ENCODE measurements at places on chromosomes 3 and 15. TPM values are rescaled to one million over a fixed set of nuclear protein-coding genes. Genes with fewer than 3 reads are reported as not detected.
A peak's percentile ranks its signal among the peaks of the same experiment; 100 is the strongest.

GRCh38 chr3:86731501-86731901 lies 259.4 kb downstream of the VGLL3 start:
- DNase-seq, result no peak

- DNase-seq, result no peak
These were observed 3.3 kb upstream of the STT3B start for GRCh38 chr3:31529421-31529820.

GRCh38 chr15:66290007-66290406 lies 3.4 kb upstream of the DIS3L start:
- no peak for DNase-seq

DNA sequence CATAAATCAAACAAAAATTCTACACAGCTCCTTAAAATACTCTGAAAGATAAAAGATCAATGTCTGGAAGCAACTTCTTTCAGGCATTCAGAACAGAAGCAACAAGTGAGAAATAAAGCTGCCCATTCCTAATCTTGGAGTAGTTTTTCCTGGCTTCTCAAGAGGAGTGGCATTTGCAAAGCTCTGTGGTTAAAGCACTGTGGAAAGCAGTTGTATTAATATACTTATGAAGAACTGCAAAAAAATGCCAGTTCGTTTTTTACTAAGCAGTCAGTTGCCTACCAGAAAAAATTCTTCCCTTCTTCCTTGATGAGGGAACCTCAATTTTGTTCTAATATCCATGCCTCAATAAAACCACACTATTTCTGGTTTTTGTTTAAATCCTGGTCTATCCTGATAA lies 197.8 kb downstream of the TNIK start:
- no peak for DNase-seq

- no peak for DNase-seq
These were observed 495.0 kb downstream of the NLGN1 start for GRCh38 chr3:173892547-173892946.

HAPLN3 gene
- total RNA-seq, result 83.2 TPM

SLC28A1 gene
- total RNA-seq, result not detected

DNA sequence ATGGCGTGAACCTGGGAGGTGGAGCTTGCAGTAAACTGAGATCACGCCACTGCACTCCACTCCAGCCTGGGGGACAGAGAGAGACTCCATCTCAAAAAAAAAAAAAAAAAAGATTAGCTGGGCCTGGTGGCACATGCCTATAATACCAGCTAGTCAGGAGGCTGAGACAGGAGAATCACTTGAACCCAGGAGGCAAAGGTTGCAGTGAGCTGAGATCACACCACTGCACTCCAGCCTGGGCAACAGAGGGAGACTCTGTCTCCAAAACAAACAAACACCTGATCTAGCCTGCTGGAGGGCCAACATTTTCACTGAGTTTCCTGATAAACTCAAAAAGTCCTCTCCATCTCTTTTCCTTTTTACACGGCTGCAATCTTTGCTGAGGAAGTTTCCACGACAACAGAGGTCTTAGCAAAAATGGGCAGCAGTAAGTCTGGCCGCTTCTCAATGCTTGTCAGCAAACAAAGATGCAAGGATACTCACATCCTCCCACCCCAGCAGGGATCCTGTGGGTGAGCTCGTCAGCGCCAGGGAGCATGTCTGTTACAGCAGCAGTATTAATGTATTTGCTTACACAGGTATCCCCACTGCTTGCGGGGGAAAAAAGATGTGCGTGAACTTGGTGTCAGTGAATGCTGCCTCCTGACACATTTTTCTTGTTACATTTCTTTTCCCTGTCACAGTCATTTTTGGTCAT lies 21.0 kb upstream of the CCDC174 start:
- DNase-seq, result no peak

CHRNB4 gene
- not detected for total RNA-seq

DNA sequence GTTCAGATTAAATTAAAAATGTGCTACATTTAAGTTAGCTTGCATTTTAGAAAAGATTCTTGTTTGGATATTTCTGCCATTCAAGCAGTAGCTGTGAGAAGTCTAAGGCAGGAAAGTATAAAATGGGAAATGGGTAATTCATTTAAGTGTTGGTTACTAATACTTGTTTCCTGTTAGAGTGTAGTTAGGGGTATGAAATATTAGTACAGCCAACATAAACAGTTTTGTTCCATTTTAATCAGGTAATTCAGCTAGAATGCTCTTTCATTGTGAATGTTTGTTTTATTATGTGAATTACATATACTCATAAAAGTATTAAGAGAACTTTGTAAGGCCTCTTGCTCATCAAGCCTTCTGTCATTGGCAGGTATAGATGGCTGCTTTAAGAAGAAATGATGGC lies 19.9 kb downstream of the TATDN2 start:
- no peak for DNase-seq

GRCh38 chr15:77821188-77821958 lies 188.7 kb upstream of the LINGO1 start:
- peak; percentile 56 for DNase-seq

C3orf22 gene
- total RNA-seq, result not detected

DNA sequence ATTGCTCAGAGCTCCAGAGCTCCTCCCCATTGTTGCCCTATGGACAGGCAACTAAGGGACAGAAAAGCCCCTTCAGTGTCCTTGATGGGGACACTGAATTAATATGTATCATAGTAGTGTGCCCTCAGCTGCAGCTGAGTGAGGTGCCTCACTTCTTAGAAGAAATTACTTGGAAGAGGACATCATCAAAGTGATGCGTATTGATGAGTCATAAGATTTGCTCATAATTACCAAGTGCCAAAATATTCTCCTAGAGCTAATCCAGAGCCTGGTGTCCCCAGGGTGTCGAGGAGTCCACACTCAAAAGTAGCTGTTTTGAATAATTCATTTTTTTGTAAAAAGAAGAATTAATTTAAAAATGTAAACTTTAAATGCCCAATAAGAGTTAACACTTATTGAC lies 200.7 kb upstream of the SEMA6D start:
- no peak for DNase-seq

ANKRD63 gene
- total RNA-seq, result not detected

DOCK3 gene
- total RNA-seq, result 1.9 TPM

- DNase-seq, result no peak
These were observed 5.2 kb downstream of the C3orf20 start for GRCh38 chr3:14680115-14680514.

MUC20 gene
- 0.26 TPM for total RNA-seq

SCN11A gene
- 0.12 TPM for total RNA-seq

CHRFAM7A gene
- 0.04 TPM for total RNA-seq

- no peak for DNase-seq
These were observed 411.0 kb upstream of the NR2F2 start for GRCh38 chr15:95919460-95919859.

NAALADL2 gene
- not detected for total RNA-seq

- no peak for DNase-seq
These were observed 525.9 kb upstream of the KCNMB2 start for GRCh38 chr3:178010306-178010705.

SH2D7 gene
- total RNA-seq, result not detected

- no peak for DNase-seq
These were observed 63.8 kb upstream of the ANKRD34C start for GRCh38 chr15:79218588-79219200.

GOLGA8F gene
- total RNA-seq, result not detected

DNA sequence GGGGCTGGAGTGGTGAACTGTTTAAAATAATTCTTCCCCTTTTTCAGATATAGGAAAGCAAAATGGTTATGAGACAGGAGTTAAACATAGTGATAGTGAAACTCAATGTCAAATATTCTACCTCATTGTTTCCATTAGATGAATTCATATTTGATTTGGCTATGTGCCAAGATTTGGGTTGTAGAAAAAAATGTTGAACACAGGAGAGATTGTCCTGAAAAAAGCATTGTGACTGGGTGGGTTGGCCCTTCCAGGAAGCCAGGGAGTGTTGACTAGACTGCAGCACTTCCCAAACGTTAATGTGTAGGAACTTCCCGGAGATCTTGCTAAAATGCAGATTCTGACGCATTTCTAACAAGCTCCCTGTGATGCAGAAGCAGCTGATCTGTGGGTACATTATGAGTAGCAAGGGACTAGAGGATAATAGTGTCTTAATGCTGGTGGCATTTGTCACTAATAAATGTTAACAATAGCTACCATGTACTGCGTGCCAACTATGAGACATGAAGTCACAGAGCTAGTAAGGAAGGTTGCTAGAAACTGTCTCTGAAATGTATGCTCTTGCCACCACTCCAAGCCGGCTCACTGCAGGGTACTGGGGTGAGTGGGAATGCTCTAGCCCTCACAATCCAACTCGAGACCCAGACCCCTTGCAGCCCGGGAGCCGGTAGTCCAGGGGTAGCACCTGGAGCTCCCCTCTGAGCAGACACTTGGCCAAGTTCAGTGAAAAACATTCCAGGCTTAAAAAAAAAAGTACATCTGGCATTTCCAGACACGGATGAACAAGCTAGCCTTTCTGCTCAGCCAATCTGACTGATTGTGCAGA lies 120.6 kb downstream of the CD47 start:
- DNase-seq, result no peak

GRCh38 chr15:77532846-77533245 lies 99.9 kb downstream of the LINGO1 start:
- no peak for DNase-seq

GRCh38 chr15:77839970-77840905 lies 207.5 kb upstream of the LINGO1 start:
- DNase-seq, result no peak

- DNase-seq, result no peak
These were observed 75.3 kb downstream of the TGFBR2 start for GRCh38 chr3:30681649-30682211.

- DNase-seq, result no peak
These were observed 16.2 kb downstream of the ZBTB11 start for GRCh38 chr3:101660714-101661113.

GRCh38 chr3:58052373-58053273 lies 44.4 kb downstream of the FLNB start:
- DNase-seq, result peak; percentile 15

TNFAIP8L3 gene
- 0.60 TPM for total RNA-seq

C2CD4B gene
- not detected for total RNA-seq

DNA sequence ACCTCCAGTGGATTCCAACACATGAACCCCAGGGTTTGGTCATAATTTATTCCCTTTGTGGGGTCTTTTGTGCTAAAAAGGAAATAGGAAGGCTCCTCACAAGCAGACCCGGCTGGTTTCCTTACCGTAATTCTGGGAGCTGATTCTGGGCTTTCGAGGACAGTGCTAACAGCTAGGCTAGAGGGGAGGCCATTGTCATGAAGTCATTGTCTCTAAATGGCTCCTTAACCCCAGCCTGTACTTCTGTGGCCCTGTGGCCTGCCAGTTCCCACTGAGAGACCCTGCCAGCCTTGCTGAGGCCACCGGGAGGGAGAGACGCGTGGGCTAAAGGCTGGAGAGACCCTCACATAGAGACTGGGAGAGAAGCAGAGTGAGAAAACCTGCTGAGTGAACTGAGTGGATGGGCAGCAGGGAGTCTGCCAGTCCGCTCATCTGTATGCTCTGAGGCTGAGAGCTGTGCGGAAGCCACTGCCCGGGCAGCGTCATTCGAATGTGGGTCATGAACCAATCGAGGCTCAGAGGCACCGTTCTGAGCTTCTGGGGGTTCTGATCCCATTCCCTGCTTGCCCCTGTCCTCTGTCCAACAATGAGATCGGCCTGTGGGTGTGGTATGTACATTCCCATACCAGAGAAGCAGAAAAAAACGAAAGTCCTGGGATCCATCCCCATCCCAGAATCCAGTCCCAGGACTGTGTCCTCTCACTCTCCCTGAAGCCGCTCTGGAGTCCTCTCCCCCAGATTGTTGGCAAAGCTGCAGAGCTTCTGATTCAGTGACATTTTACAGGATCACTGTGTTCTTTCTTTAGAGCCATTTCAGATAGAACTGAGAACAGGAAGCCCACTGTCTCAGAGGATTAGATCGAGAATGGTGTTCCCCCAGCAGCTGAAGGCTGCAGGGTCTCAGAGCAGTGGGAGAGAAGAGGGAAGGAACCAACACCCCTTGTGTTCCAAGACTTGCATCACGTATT lies 21.3 kb upstream of the DGKG start:
- no peak for DNase-seq

GRCh38 chr15:69120732-69121131 lies 39.7 kb upstream of the GLCE start:
- no peak for DNase-seq

RASGRF1 gene
- not detected for total RNA-seq

IMPG2 gene
- total RNA-seq, result 0.12 TPM

TP63 gene
- not detected for total RNA-seq

ZNF385D gene
- not detected for total RNA-seq

CALML4 gene
- total RNA-seq, result 5.4 TPM

DNA sequence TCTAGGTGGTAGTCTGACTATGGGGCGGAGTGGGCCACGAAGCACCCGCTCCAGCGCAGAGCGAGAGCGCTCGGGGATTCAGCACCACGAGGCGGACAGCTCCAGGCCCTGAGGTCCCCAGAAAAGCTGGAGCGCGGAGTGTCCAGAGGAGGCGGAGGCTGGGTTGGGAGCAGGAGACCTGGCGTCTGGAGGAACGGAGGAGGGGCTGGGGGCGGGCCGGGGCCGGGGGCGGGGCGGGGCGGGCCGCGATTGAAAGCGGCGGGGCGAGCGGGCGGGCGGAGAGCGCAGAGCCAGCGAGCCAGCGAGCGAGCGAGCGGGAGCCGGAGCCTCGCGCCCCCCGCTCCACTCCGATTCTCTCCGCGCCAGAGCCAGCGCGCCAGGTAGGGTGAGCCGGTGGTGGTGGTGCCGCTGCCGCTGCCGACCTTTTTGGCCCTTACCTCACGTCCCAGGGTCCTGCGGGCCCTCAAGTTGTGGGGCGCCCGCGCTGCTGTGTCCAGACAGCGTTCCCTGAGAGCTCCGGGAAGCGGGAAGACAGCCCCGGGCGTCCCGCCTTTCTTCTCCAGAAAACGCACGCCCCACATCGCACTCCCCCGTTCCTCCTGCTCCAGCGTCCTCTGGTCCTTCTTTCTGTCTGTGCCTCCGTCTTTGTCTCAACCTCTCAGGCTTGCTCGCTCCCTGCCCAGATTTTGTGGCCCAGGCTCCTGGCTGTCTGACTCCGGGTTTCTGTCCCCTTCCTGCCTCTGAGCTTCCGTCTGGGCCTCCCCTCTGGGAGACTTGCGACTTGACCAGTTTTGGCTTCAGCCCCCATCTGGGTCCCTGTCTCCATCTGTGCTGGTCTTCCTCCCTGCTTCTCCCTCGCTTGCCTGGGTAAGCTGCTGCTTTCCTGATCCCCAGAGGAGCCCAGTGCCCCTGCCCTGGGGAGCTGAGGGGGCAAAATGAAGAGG lies at the start of gene GRM2:
GRM2 (plus strand) TSS at position 281 of the 944 bp plus-strand sequence. CDS start 1,916 bp downstream, outside the sequence.
- peak; percentile 45 for DNase-seq

GRCh38 chr15:88638626-88639372 lies at the start of gene ISG20:
TSS of gene ISG20 (plus strand) at chr15:88639016. CDS start at chr15:88639367, 351 bp downstream.
- peak; percentile 96 for DNase-seq

DNA sequence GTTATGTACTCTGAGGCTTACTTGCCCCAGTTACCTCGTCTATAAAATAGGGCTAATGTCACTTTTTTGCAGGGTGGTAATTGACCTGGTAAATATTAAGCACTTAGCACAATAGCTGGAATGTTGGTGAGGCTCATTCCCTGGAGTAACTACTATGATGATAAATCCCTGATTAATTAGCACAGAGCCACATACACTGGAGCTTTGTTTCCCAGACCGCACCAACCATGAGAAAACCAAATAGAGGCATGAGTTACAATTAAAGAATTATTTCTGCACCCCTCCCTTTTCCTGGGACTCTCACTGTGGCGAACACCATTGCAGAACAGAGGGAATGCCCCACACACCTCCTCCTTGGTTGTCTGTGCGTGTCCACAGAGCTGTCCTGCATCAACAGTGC lies 76.6 kb upstream of the CPOX start:
- DNase-seq, result no peak

GRCh38 chr3:184042617-184043016 lies 10.2 kb upstream of the HTR3C start:
- no peak for DNase-seq

LSMEM2 gene
- total RNA-seq, result not detected

Data from activated naive CD8-positive, alpha-beta T cell treated with anti-CD3 and anti-CD28 coated beads for 36 hours (primary cell).